ENCODE measurements at places on chromosomes 2 and 18. TPM values are rescaled to one million over a fixed set of nuclear protein-coding genes. Genes with fewer than 3 reads are reported as not detected.
A peak's percentile ranks its signal among the peaks of the same experiment; 100 is the strongest.

DNA sequence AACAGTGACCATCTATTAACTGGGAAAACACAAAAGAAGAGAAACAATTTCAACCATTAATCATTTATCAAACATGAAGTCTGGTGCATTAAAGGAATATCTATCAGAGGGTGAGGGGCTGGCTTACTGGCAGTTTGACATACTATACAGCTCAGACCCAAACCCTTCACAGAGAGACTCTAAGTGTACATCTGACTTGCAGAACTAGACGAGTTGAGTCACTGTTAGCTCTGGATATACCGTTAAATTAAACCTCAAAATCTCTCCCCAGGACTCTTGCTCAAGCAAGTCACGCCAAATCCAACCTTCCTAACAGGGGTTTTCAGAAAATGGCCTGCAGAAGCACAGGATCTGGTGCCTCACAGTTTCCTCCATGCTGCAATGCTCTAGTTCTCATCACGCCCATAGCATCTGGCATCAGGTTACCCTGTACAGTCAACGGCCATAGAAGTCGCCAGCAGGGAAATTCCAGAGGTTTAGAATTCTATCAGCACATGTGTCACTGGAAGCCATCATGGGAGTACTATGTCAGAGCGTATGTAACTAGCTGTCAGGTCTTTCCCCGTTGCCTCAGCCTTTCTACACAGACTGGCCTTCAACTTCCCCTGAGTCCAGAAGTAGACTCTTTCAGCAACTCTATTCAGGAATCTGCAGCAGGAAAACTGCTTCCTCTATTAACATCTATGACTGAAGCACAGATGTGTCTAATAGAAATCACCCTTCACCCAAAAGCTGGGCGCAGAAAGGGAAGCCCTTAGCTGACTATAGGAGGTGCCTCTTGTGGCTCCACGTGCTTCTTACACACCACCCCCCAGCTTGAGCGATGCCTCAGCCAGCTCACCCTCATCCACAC, 9.3 kb downstream of the TGOLN2 start:
- peak; percentile 27 for DNase-seq

SPP2 gene
- not detected for total RNA-seq

RESP18 gene
- not detected for total RNA-seq

- DNase-seq, result peak; percentile 81
Measured at GRCh38 chr18:3281456-3282400, 19.8 kb downstream of the MYL12B start.

DNA sequence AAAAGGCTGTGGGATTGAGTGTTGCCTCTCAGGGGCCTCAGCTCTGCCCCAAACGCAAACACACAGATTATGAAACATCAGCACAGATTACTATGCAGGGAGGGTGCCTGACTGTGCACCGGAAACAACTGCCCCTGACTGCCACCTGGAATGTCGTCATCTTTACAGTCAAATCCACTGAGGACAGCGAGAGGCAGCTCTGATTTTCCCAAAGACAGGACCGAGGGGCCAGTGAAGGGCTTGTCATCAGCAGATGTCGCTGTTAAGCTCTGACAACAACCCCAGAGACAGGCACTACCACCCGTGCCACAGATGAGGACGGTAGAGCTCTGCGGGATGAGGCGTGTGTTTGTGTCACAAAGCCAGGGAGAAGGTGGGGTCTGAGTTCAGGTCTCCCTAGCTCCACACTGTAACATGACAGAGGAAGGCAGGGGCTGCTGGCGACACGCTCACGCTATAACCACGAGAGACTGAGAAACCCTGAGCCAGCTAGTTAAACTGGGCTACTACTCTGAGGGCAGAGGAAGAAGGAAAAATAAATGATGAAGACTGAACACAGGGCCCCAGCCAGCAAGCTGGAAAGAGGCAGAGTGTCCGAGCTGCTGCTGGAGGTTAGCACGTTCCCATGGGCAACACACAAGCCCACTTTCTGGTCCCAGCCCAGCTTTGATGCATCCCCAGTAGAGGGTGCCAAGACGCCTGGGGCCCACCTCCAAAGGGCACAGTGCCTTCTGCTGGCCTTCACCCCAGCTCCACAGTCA, 47.0 kb downstream of the PARD6G start:
- no peak for DNase-seq

DNA sequence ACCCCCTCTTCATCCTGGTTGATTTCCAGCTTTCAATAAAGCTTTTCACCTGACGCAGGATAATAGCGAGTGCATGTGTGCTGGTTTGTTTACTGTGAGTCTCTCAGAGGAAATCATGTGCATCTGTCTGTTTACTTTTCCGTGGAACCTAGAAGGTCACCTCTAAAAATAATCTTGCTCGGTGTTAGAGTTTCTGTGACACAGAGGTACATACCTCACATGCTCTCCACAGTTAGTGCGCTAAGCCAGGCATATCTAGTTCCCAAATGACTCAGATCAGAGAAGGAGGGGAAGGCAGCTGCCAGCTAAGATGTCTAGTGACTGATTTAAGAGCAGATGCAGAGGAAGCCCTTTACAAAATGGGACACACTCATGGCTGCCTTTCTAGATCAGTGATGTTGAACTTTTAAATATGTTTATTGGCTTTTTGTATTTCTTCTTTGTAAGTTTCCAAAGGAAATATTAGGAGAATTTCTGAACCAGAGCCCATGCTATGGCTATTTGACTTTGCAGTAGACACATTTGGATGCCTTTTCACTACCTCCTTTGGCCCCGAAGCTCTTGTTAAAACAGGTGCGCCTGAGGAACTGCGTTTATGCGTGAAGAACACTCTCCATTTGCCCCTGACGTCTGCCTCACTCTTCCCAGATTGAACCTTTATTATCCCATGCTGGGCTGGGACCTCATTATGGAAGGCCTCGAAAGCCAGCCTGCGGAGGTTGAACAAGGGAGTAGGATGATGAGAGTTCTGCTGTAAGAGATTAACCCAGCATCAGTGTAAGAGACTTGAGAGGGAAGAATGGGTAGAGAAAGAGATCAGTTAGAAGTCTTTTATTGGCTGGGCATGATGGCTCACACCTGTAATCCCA, 145.6 kb downstream of the FAM161A start:
- DNase-seq, result peak; percentile 89

GRCh38 chr2:46058140-46058539, 239.1 kb upstream of the EPAS1 start:
- DNase-seq, result no peak

- no peak for DNase-seq
Measured at GRCh38 chr2:99771681-99772333, 282.0 kb upstream of the REV1 start.

LCT gene
- total RNA-seq, result not detected

COL3A1 gene
- total RNA-seq, result 18.2 TPM

CFC1B gene
- total RNA-seq, result not detected

DNA sequence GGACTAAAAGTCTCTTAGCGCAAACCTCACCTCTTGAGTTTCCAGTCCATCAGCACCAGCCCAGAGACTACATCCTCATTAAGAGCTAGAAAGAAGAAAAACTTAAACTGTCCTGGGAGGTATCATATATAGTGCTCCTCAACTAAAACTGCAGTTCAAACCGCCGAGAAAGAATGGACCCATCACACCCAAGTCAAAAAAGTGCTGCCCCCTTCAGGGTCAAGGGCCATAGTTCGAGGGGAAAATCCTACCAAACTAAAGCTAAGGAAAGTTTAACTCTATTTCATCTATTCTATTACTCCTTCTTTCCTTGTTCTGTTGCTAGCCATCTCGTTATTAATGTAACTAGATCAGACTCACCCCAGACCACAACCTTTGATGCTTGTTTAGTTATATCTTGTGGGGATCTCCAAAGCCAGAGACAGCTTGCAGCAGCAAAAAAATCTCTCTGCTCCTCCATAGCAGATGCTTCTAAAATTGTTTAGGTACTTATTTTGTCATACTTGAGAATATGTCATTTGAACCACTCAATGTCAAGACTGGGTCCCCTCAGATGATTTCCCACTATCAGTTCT, 134.5 kb upstream of the RMP24 start:
- no peak for DNase-seq

UGT1A4 gene
- 3.8 TPM for total RNA-seq

SIGLEC15 gene
- total RNA-seq, result 2.1 TPM

CRACDL gene
- total RNA-seq, result 6.3 TPM

DNA sequence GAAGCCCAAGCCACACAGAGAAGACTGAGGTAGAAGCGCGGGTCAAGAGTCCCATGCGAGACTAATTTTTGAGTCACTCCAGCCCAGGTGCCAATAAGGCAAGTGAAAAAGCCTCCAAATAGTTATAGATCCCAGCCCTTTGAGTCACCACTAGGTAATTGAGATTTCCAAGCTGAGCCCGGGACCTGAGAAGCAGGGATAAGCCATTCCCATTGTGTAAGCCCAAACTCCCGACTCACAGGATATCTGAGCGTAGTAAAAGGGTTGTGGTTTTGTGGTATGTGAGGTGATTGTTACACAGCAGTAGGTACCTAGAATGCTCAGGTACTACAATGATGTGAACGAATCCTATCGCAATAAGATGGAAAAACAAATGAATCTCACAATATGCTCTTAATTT, 560.7 kb downstream of the DSC3 start:
- DNase-seq, result no peak

DNA sequence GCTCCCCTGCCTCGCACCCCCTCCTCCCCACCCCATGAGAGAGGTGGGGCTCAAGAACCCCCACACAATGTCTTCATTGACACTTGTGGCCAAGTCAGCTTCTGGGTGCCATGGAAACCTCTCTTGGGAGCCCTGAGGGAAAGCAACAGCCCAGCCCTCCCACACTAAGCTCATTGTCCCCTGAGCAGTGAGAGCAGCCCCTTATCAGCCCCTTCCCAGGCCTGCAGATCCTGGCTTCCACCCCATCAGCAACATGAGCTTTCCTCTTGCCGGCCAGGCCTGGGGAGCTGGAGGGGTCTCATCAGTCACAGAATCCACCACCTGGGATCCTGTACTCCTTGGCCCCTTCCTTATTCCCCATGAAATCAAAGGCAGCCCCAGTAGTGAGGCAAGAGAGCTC, 107.8 kb upstream of the ST3GAL5 start:
- DNase-seq, result no peak

DNA sequence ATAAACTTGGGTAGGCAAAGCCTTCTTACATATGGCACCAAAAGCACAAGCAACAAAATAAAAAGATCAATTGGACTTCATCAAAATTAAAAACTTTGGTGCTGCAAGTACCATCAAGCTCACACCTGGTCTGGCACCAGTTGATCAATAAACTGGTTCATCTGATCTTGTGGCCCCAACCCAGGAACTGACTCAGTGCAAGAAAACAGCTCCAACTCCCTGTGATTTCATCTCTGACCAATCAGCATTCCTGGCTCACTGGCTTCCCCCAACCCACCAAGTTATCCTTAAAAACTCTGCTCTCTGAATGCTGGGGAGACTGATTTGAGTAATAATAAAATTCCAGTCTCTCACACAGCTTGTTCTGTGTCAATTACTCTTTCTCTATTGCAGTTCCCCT, 8.4 kb downstream of the EPG5 start:
- no peak for DNase-seq

UPP2 gene
- total RNA-seq, result not detected
